ENCODE measurements at places on chromosomes 16 and 17.
A peak's percentile ranks its signal among the peaks of the same experiment; 100 is the strongest.

DNA sequence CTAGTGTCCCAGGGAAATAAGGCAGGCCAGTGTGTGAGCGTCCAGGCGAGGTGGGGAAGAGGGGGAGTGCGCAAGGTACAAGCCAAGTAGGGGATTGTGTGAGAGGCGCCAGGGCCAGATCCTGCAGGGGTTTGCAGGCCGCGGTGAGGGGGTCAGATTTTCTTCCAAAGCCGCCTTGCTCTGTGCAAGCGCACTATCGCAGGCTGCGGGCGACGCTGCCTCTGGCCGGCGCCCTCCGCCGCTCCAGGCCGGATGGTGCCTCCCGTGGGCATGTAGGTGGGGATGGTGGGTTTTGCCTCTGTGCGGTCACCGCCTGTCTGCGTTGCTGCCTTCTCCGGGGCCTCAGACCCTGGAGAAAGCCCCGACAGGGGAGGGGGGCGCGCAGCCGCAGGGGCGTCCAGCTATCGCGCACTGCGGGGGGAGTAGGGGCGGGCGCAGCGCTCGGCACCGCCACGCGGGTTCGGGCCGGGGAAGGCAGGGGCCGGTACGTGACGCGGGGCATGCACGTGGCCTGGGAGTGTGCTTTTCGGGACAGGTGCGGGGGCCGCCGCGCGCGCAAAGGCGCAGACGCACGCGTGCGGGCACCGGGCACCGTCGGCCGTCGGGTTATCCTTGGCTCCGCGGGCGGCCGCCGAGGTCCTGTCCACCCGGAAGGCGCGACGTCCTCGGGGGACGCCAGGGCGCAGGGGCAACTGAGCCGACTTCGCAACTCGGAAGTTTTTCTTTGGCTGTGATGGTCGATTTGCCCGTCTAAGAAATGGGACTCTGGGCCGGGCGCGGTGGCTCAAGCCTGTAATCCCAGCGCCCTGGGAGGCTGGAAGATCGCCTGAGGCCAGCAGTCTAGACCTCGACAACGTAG lies 1.1 kb upstream of the HAPSTR1 start:
- DNase-seq, result no peak

- no peak for DNase-seq
These were observed 33.8 kb downstream of the PIPOX start for GRCh38 chr17:29076722-29077121.

GRCh38 chr16:66930189-66930588 lies 4.0 kb downstream of the CIAO2B start:
- DNase-seq, result no peak

DNA sequence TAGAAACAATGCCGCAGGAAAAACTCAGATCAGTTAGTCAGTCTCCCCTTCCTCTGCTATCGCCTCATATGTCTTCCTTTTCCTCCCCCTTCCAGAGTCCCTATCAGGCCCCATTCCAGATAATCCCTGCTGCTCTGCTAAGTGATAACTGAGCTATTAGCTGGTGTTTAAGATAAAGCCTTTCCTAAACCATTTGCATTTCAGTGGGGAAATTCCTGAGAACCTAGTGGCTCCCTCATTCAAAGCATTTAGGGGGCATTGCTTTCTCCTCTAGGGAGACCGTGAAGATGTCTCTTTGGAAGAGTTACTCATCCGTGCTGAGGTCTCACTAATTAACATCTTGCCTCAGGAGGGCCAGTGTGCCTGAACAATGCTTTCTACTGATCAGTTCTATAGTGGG lies 401.6 kb downstream of the NPIPA7 start:
- DNase-seq, result no peak

DNA sequence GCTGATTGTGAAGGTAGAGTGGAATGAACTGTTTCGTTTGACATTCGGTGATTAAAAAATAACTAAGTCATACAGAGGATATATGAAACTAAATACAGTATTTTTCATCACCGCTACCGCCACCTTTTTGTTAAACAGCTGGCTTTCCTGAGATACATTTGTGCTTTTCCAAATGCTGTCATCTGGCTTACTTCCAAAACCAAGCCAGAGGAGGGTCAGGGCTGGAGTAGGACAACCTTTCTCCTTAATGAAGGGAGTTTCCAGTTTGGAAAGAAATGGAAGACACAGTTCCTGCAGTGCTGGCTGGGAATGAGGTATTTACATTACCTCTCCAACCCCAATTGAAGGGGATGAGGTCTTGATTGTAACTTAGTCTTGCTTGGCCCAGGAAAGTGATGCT lies 3.2 kb downstream of the TNRC6C start:
- DNase-seq, result no peak

GRCh38 chr17:4344926-4345325 lies 21.5 kb downstream of the UBE2G1 start:
- no peak for DNase-seq

DNA sequence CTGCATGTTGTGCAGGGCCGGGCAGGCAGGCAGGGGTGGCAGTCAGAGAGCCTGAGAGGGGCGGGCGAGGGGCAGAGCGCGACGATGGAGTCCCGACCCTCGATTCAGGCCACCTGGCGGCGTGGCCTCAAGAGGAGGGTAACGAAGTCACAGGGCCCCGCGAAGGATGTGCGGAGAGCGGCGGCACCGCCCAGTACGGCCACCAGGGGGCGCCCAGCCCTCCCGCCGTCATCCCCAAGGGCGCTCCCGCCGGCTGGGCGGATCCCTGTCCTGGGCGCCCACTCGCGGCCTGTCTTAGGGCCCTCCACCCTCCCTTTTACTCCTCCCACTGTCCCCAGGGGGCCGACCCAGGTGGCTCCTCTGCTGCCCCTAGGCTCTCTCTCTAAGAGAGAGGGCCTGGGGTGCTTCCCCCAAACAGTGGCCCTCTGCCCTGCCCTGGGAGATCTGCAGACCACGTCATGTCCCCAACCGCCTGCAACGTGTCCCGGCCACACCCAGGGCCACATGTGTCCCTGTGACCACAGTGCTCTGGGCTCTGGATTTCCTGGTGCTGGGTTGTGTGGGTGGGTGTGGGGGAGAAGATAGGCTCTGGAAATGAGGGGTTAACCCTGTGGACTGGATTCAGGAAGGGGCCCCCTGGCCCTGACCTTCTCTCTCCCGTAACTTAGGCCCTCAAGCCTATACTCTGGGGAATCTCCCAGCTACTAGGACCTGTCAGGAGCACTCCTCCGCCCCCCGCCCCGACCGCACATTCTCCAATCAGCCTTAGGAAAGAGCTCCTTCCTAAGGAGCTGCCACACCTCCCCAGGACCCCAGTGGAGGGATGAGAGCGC lies 5.9 kb downstream of the DPEP2 start:
- DNase-seq, result peak; percentile 34

- DNase-seq, result no peak
These were observed 16.4 kb upstream of the SEC14L1 start for GRCh38 chr17:77124192-77124889.

- DNase-seq, result no peak
These were observed 12.1 kb upstream of the POLR3E start for GRCh38 chr16:22285080-22285479.

GRCh38 chr17:43140396-43141332 lies 15.5 kb upstream of the BRCA1 start:
- no peak for DNase-seq

- no peak for DNase-seq
These were observed 100.0 kb upstream of the ZNF469 start for GRCh38 chr16:88282564-88283395.

DNA sequence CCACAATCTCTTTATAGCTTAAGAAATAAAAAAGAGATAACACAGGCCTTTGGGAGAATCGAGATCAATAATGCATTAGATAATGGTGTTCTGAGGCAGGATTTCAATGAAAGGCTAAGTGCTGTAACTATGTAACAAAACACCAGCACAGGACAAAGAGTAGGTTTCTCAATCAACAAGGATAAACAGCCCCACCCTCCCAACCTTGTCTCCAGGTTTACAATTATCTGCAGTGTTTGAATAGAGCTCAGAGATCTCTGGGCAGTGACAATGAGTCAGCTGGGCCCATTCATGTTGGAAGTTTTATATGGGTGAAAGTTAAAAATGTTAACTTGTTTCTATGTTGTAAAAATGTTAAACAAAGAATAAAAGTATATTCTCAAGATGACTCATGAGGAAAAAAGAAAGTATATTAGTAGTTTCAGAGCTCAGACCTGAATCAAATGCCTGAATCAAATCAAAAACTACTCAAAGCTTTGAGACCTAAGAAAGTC lies 17.0 kb upstream of the KRT20 start:
- DNase-seq, result peak; percentile 95

DNA sequence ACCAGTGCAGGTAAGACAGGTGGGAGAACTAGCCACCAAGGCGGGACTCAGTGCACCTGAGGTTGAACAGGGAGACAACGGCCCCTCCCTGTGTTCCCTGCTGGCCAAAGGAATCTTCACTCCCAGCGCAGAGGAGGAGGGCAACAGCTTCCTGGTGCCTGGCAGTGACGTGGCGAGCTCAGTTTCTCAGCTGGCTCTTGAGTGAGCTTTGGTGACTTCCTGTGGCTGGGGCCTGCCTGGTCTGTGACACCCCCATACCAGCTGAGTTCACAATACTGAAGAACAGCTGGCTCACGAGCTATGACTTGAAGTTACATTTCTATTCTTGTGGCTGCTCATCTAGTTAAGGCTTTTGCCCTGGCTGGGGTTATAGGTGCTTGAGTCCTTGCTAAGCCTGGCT lies 26.1 kb downstream of the WNT9B start:
- no peak for DNase-seq

- DNase-seq, result peak; percentile 47
These were observed 10.6 kb upstream of the TERF2 start for GRCh38 chr16:69396187-69397061.

- DNase-seq, result no peak
These were observed 219.8 kb downstream of the STX8 start for GRCh38 chr17:9355846-9356245.

DNA sequence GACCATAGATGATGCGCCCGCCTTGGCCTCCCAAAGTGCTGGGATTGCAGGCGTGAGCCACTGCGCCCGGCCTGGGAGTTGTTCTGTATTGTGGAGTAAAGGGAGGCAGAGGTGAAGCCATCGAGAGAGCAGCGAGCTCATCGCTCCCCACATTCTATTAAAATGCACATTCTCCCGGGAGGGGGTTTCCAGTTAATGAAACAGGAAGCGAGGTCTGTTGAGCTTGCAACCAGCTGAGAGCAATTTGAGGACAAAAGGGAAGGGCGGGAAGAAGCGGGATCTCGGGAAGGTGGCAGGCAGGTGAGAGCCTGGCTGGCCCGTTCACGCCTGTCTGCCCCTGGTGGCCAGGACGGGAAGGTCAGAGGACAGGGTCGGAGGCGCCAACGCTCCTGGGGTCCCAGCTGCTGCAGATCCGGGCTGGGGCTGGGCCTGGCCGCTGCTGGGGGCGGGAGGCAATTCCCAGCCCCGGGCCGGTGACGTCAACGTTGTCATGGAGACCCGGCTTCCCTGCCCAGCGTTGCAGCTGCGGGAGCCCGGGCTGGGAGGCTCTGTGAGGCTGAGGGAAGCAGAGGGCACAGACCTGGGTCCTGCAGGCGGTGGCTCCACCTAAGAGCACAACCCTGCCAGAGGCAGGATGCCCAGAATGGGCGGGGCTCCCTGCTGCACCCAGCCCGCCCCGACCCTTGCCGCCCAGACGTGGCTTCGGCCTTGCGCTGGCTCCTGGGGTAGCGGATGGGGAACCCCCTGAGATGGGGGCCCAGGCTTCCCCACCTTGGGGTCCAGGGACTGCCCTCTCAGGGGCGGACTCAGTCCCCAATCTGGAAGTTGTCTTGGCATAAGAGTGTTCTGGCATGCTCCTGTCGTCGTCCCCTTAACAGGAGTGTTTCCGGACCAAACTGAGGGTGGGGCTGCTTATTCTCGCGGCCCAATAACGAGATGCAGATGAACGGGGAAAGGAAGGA lies 48.7 kb upstream of the PLCG2 start:
- DNase-seq, result peak; percentile 97

- DNase-seq, result no peak
These were observed 120.2 kb downstream of the METRNL start for GRCh38 chr17:83199500-83200201.

DNA sequence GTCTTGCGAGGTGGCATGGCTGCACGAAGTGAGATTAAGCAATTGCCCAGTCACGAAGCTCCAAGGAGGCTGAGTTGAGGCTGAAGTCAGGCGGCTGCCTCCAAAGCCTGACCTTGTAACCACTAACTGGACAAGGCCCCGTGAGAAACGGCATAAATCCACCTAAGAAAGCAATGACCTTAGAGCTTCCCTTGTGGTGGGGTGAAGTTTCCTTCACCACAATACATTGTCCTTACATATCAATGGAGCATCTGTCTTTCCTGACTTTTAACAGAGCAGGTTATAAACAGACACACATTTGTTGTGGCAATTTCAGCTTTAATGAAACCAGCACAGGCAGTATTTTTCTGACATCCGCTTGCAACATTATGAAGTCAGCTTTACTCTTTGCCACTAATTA lies 2.5 kb upstream of the MED9 start:
- no peak for DNase-seq

DNA sequence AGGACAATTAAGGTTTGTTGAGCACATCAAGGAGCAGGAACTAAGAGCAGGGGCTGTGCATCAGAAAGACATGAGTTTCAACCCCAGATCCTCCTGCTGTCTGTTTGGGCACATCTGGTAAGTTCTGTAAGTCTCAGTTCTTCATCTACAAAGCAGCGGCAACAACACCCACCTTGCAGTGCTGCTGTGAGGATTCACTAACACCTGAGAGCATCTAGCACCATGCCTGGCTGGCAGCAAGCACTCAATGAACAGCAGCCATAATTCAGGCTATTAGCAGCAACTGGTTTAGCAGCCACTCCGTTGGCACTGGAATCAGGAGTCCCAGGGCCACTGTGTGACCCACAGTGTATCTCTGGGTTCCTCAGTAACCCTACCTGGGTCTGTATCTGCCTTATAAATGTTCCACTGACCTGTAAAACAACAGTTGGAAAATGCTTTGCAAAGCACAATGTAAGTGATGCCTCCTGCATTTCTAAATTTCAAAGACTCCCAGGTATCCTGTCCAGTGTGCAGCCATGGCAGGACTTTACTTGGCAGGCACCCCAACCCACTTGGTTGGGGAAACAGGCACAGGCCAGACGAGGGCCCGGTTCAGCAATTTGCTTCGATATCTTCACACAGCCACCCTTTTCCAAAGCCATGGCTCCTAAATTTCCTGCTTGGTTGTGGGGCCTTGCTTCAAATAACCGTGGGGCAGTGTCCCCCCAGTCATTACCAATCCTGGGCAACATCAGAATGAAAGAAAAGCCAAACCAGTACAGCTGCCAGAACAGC lies 4.2 kb downstream of the ST3GAL2 start:
- no peak for DNase-seq

DNA sequence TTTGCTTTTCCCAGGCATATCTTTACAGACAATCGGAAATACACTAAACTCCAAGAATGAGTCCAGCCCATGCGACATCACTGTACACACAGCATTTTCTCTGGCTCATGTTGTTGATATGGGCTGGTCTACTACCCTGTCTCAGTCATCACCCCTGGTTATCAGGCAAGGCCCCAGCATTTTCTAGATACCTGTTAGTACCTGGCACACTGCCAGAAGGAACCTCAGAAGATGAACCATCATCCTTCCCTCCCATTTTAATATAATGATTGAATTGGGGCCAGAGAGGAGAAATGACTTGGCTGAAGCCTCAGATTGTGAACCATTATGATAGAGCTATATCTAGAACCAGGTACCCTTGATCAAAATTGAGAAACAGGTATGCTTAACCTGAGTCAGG lies 406.2 kb downstream of the CDH11 start:
- DNase-seq, result no peak

GRCh38 chr17:73833775-73834488 lies 189.7 kb upstream of the SDK2 start:
- no peak for DNase-seq

Data from DMS153 (cell line).